ENCODE measurements at places on chromosomes 6 and 20.
A peak's percentile ranks its signal among the peaks of the same experiment; 100 is the strongest.

- DNase-seq: no peak
Measured at GRCh38 chr6:101352316-101352715, 41.2 kb upstream of the GRIK2 start.

DNA sequence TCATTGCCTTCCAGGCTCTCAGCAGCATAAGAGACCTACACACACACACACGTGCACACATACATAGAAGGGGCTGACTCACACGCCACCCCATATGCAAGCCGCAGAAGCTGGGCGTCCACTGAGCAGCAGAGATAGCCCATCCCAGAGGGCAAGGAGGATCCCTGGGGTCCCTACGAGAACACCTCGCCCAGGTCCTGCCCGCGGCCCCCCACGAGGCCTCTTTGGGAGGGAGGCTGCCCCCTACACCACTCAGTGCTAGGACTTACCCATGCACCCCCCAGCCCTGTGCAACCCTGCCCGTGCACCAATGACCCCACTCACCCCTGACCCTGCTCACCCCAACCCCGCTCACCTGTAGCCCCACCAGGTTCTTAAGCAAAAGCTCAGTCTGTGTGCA is 20.6 kb upstream of the NTSR1 start:
- DNase-seq: no peak

DNA sequence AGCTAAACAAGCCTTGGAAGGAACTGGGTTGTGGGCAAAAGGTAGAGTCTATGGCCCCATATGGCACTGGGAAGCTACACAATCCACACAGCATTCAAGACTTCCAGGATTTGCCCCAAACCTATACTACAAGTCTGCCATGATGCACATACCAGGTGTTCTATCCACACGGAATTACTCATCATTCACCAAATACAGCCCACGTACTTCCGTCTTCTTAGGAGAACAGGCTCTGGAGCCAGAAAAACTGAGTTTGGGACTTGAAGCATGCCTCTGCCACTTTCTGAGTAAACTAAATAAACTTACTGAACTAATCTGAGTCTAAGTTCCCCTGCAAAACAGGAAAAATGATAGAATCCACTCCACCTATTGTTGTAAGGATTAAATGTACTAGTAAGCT is 28.6 kb downstream of the RIMS4 start:
- DNase-seq: no peak

DNA sequence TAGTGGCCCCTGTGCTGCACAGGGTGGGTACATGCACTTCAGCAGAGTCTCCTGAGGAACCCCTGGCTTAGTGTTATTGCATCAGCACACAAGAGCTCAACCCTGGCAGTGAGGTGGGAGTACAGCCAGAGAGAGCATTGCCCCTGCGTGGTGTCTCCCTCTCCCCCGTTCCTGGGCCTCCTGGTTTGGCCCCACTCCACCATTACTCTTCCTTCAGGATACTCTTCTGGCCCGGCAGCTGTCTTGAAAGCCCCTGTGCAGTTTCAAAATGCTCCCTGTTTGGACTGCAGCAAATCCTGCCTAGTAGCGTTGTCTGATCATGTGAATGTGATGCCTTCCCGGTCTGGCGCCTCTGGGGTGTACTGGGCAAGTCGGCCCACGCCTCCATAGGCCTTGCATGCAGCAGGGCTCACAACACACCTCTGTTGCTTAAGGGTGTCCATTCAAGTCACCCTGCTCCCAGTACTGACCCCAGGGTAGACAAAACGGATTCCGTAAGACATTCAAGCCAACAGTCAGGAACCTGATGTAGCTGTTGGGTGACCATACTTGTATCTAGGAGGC is 32.1 kb downstream of the TXNDC5 start:
- DNase-seq: no peak

GRCh38 chr6:118931436-118931835 is 3.5 kb downstream of the MCM9 start:
- no peak for DNase-seq

- no peak for DNase-seq
Measured at GRCh38 chr20:23588434-23589403, 17.0 kb downstream of the CST9 start.

DNA sequence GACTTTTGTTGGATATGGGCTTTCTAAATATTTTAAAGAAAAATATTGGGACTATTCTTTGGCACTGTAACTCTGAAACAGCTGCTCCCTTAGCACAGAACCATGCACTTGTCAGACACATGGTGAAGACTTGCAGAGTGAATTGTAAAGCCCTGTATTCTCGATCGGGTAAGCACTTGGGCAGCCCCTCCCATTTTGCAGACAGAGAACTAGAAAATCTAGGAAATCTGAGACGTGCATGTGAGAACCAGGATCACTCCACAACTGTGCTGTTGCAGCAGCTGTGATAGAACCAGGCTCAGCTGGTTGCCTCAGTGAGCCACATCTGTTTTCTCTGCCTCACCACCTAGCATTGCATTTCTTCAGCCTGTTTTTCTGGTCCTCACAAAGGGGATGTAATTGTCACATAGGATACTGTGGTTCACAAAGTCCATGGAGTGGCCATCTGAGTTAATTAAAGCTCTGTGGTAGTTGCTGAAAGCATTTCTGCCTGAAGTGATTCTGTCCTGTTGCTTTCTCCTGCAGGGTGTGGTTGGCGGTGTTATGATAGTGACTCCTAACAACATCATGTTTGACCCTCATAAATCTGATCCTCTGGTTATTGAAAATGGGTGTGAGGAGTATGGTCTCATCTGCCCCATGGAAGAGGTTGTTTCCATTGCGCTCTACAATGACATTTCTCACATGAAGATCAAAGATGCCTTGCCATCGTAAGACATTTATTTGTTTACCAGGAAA is 71.8 kb upstream of the HINT3 start:
- DNase-seq: no peak

GRCh38 chr20:43723186-43723585 is 3.6 kb downstream of the GTSF1L start:
- no peak for DNase-seq

DNA sequence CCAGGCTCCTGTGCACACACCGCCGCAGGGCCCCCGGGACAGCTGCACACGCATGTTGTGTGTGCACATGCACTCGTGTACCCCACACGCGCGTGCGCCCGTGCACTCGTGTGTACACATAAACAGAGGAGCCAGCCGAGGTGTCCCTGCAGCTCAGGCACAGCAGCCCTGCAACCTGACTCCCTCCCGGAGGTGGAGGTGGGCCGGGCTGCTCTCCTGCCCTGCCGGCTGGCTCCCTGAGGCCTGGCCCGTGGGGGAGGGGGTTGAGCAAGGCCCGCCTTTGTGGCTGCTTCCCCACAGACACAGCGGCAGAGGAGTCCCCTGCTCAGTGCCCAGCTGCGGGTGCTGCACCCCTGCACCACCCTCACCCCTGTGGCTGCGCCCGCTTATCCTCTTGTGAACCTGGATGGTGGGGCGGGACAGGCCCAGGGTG is 624 bp downstream of the RBBP8NL start:
- DNase-seq: no peak

- DNase-seq: no peak
Measured at GRCh38 chr6:44575644-44576043, 188.1 kb downstream of the CDC5L start.

DNA sequence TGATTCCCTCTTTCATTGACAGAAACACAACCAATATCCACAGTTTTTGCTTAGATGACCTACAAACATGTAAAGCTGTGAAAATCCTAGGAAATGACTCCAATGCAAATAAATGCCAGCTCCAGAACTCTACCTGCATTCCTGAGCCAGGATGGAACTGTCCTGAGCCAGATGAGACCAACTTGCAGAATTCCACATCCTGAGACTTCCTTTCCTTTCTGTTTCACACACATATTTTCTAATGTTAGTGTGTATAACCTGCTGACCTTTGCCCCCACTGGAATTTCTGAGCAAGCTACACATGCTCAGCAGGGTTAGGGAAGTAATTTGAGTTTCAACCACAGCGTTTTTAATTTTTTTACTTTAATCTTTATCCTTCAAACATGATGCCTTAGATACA is 69.6 kb upstream of the ADGRF1 start:
- DNase-seq: no peak

GRCh38 chr6:31356216-31356945 is 598 bp downstream of the HLA-B start:
- DNase-seq: no peak

DNA sequence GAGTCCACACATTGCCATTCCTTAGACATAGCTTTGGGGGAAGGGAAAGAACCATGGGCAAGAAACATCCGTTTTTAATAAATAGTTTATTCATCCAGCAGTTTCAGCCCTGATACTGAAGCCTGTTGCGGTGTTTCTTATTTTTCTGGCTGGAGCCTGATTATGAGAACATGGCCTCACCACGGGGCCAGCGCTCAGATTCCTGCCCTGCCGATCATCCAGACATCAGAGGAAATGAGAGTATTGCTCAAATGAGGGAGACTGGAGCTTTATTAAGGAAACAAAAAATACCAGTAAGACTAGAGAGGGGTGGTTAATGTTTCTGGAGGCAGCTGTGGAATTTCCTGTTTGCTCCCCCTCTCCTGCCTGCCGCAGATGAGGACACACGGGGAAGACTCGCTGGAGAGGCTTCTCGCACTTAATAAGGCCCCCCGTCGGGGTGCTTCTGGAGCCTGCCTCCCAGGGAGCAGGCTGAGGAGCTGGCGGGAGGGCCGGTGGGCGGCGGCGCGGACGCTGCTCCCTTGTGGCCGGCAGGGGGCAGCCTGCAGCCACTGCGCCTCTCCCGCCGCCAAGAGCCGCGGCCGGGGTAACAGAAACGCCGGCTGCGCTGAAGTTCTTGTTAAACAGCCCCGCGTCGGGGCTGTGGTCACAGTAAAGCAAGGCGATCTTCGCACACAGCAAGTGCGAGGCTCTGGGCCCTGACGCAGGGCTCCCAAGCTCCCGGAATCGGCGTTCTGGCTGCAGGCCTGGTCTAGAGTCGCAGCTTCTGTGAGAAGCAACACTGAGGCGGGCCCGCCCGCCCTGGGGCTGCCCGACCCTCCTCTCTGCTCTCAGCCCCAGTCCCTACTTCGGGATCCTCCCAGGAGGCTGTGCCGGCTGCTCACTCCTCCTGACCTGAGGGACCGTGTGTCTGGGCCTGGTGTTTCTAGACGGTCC is 17.5 kb downstream of the LEMD2 start:
- DNase-seq: peak; percentile 62

GRCh38 chr6:53029257-53029656 is 34.2 kb upstream of the GSTA4 start:
- no peak for DNase-seq

DNA sequence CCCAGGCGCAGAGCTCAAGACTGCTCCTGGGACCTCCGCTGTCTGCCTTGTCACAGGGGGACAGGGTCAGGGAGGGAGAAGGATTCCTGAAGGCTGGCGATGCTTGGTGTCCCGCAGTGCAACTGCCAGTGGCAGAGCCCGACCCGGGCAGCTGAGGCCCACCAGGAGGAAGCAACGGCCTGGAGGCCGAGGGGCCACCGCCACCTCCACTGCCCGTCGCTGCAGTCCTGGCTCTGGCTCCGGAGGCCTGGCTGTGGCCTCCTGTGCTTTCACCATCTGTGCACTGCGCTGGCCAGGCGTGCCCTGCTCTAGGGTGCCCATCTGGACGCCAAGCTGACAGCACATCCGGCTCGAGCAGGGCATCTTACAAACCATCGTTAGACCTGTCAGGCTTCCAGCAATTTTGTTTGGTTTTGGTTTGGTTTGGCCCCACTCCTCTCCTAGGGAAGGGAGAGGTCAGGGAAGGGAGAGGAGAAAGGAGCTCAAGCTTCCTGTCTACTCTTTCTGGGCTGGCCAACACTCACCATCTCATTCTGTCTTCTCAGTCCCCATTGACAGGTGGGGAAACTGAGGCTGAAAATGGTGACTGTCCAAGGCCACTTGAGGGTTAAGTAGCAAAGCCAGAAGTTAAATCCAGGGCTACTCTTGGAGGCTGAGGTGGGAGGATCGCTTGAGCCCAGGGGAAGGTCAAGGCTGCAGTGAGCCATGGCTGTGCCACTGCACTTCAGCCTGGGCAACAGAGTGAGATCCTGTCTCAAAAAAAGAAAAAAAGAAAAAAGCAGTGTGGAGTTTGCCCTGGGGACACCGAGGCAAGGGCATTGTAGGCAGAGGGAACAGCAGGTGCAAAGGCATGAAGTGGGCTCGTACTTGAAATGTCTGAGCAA is 37.7 kb upstream of the NOL4L start:
- no peak for DNase-seq

DNA sequence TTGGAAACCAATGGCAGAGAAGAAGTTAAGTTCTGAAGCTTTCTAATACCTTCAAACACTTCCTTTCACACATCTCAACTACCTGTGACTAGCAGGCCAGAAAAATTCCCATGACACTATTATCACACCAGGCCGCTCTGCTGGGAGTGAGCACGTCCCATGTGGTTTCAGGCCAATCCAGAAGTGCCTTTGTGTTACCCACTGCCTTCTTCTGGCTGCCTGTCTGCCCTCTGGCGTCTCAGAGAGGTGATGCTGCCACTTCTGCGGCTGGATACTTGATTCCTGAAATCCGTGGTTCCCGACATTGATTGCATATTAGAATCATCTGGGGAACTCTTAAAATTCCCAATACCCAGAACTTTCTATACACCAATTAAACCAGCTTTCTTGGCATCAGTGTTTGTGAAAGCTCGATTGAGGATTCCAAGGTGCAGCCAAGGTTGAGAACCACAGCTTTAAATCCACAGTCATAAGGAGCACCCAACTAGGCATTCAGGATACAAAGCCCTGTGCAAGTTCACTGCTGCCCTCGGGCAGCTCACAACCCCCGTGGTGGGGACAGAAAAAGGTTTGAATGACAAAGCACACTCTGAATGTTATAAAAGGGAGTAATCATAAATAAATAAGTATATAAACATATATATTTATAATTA is 65.6 kb downstream of the STMND1 start:
- DNase-seq: no peak

- no peak for DNase-seq
Measured at GRCh38 chr6:135817035-135817434, 34.5 kb upstream of the PDE7B start.

- no peak for DNase-seq
Measured at GRCh38 chr6:158500016-158500735, 59.7 kb upstream of the TMEM181 start.

Data from T-helper 1 cell (primary cell).